Stimulated activated CD8-positive, alpha-beta memory T cell treated with anti-CD3 and anti-CD28 coated beads, Interleukin-7, amount 100 ng/mL, for 1 hour (primary cell): ENCODE measurements at places on chromosomes 3 and 15.

DNA sequence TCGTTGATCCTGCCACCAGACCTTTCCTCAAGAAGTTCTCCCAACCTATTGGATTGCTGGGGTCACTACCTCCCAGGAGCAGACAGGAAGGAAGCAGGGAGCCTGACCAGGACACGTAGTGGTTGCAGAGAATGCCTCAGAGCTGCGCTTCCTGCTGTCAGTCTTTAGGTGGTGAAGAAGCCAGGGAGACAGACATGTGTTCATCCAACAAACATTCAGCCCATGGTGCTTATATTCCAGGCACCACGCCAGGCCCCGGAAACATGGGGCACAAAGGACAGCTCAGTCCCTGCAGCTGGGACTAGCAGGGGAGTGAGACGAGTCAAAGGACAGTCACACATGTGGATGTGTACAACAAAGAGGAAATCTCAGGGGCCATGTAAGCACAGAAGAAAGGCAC, 26.0 kb upstream of the CORO2B start:
- DNase-seq = no peak

- DNase-seq = no peak
Observed at GRCh38 chr15:39575180-39575579, 5.7 kb upstream of the THBS1 start.

DNA sequence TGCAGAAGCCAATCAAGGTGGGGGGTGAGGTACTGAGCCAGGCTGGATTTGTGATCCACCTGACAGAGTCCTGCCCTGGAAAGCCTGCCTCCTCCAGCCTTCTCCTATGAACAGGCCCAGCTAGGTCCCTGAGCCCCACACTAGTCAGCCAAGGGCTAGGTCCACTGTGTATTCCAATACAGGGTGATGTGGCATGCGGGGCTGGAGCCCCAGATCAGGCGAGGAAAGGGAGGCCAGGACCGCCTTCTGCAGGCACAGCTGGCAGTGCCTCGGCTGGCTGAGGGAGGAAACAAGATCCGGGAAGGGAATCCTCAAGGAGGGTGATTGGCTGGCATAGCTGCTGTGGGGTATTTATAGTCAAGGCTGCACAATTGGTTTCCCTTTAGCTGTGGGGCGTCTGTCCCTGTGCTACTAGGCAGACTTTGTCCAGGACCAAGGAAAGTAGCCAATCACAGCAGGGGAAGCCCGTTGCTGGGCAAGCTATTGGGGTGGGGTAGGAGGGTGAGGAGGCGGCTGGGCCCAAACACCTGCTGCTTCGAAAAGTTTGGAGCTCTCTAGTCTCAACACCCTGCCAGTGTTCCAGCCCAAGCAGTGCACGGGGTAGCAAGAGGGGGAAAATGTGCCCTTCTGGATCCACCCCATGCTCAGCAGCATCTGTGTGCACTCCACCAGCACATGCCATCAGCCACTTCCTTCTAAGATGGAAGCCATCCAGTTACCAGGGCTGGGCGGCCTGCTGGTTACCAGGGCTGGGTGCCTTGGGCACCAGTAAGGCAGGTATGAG, 5.9 kb downstream of the KY start:
- no peak for DNase-seq

GRCh38 chr15:68623301-68623892, 44.6 kb downstream of the CORO2B start:
- DNase-seq = no peak

DNA sequence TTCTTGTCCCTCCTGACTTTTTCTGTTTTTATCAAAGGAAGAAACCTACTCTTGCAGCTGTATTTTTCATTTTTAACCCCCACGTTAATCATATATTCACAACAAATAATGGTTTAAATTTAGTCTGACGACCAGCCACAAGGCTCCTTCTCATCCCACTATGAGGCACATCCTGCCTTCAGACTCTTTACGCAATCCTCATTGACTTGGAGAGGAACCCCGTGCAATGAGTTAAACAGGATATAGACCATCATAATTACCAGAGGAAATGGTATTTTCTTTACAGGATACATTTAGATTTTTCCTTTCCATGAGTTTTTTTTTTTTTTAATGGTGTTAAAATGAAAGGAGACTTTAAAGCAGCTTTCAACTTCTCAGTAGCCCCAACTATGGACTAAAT, 68.5 kb downstream of the WWTR1 start:
- no peak for DNase-seq

GRCh38 chr3:5016211-5017161, 37.2 kb downstream of the BHLHE40 start:
- DNase-seq = peak; percentile 22

DNA sequence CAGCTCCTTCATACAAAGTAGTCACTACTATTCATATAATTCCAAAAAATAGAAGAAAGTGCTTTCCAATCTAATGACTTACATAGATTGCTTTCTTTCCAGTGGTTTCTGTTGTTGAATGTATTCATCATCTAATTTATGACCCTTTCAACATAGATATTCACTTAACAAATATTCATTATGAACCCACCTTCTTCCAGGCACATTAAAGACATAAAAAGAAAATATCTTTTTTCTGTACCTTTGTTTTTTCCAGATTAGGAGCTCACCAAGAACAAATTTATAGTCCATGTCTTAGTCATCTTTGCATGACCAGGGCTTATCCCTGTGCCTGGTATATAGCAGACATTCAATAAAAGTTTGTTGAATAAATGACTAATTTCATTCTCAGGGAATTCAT, 32.4 kb upstream of the PDZRN3 start:
- DNase-seq = no peak

- DNase-seq = no peak
Observed at GRCh38 chr3:123067689-123068600, 1.1 kb downstream of the PDIA5 start.

GRCh38 chr3:149493315-149494021, 19.0 kb downstream of the TM4SF4 start:
- no peak for DNase-seq

- DNase-seq = no peak
Observed at GRCh38 chr3:158094235-158095110, 11.7 kb downstream of the SHOX2 start.

DNA sequence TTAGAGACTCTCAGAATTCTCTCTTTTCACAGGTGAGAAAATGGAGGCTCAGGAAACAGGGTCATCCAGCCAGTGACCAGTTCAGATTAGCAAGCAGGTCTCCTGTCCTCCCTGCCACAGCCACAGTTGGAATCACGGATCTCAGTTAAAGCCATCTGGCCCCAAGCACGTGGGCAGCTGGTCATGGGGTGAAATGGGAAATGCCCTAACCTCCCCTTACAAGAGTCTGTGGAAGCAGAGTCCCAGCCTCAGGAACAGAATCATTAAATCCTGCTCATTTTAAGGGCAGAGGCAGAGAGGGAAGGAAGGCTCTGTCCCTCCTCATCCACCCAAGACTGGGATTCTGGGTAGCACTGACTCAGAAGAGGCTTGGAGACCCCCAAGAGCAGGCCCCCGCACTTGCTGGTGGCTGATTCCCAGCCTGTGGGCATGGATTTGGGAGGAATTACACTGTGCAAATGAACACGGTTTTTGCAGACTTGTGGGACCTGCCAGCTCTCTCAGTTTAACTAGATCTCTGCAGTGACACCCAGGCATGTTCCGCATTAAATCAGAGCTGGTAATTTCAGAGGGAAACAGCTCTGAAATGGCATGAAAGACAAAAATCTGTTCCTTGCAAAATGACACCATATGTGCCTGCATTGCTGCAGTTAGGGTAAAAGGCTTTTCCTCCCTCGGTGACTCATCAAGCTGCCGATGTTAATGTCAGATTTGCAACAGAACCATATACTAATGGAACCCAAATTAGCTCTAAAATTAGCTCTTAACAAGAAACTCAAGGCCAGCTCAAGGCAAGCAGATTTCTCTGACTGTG, 89.0 kb downstream of the BDH1 start:
- DNase-seq = no peak

- no peak for DNase-seq
Observed at GRCh38 chr15:79406210-79406609, 25.9 kb upstream of the MINAR1 start.

DNA sequence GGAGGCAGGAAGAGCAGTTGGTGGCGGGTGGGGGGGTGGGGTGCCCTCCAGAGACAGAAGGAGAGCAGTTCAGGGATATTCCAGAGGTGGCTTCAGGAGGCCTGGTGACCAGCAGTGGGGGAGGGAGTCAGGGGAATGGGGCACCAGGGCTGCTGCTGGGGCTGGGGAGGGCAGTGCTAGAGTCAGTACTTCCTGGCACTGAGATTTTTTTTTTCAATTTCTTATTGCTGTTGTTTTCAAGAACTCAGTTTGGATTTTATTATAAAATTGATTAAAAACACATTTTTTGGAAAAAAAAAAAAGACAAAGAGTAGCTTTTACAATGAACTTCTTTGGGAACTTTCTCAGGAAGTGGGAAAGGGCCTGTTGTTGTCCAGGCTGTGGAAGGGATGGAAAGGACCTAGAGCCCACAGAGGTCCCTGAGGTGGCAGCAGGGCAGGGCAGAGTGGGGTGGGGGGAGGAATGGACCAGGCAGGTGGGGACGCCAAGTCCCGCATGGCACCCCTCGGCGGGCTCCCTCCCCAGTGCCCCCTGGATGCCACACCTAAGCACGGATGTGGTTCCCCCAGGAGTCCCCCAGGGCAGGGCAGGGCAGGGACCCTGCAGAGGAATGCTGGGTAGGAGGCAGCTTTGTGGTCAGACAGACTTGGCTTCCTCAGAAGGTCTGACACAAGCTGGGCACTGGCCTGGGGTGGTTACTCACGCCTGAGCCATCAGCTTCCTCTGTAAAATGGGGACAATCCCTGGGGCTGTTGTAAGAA, 8.5 kb upstream of the ANPEP start:
- no peak for DNase-seq

GRCh38 chr15:94282269-94283250, 51.2 kb downstream of the MCTP2 start:
- DNase-seq = no peak

- no peak for DNase-seq
Observed at GRCh38 chr3:132159145-132159544, 124.3 kb upstream of the CPNE4 start.

DNA sequence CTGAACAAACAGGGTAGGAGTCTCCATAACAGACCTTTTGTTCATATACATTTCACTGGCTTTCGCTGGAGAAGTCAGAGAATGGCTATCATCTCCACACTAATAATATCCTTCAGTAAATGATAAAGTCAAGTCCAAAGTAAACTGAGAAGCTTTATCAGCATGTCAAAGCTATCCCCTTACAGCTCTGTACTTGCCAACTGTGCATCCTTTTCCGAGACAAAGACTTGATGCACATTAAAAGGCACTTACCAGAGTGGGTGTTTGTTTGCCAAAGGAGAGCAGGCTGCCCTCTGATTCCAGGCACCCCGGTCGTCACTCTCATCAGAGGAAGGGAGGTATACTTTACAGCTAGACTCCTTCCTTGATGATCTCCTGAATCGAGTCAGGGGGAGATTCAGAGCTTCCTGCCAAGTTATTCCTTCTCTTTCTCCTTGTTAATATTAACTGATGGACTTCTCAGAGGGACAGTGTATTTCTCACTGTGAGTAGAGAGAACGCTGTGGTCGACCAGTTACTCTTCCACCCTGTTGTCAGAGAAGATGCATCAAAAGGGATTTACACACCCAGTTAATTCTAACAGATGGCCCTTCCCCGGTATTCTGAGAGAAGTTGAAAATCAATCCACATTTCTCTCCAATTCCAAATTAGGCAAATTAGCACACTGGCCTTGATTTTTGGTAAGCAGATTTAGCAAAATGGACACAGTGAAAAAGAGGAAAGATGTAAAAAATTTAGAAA, 504.7 kb upstream of the NR2F2 start:
- DNase-seq = no peak

DNA sequence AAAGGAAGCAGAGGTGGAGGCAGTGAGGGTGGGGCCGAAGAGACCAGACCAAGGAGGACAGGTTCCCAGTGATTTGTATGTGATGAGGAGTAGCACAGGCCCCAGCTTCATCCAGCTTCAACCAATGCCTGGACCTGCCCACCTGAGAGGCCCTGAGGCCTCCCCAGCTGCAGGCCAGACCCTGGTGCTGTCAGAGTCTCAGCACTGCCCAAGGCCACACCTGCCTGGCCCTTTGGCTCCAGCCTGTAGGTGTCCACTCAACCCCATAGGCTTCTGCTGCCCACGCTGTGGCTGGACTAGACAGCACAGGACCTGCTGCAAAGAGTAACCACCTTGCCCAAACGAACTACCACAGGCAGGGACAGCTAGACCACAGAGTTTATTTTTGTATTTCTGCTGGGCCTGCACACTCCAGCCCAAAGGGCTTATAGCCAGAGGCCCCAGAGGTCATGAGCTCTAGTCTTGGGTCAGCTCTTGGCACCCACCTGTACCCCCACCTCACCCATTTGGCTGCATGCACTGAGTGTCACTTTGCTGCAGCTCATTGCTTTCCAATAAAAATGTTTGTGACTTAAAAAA, 81.9 kb upstream of the CDV3 start:
- no peak for DNase-seq

- DNase-seq = no peak
Observed at GRCh38 chr15:60548101-60548500, 69.2 kb upstream of the ICE2 start.
